ENCODE measurements at places on chromosomes 5 and 9. TPM values are rescaled to one million over a fixed set of nuclear protein-coding genes. Genes with fewer than 3 reads are reported as not detected.

- DNase-seq: no peak
Observed at GRCh38 chr5:128844354-128844923, 120.8 kb upstream of the SLC27A6 start.

DNA sequence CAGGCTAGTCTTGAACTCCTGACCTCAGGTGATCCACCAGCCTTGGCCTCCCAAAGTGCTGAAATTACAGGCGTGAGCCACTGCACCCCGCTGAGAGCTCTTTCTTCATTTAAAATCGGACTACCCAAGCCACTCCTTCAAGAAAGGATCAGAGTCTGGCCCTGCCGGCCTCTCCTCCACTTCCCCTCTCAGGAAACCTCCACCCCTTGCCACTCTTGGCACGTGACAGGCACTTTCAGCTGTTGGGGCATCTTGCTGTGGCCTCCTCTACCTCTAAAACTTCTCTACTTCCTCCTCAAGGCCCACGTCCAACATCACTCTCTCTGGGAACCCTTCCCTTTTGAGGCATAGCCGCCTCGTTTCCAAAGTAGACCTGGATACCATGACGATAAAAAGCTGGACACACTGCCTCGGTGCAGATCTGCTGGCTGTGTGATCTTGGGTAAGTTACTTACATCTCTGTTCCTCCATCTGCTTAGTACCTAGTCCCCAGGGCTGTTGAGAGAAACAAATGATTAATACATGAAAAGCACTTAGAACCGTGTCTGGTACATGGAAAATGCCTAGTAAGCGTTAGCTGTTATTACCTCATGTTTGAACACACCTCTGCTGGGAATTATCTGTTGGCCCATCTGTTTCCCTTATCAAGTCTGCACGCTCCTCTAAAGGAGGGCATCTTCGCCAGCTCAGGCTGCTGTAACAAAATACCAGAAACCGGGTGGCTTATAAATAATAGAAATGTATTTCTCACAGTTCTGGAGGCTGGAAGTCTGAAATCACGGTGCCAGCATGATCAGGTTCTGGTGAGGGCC, 55.3 kb downstream of the SMIM23 start:
- DNase-seq: no peak

DNA sequence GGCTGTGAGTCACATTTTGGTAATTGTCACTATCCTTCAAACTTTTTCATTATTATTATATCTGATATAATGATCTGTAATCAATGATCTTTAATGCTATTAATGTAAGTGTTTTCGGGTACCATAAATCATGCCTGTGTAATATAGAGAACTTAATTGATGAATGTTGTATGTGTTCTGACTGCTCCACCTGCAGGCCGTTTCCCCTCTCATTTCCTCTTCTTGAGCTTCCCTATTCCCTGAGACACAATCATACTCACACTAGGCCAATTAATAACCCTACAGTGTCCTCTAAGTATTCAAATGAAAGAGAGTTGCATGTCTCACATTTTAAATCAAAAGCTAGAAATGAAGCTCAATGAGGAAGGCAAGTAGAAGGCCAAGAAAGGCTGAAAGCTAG, 420.9 kb upstream of the SGCD start:
- no peak for DNase-seq

GRCh38 chr5:7925961-7926695, 57.2 kb downstream of the MTRR start:
- no peak for DNase-seq

GRCh38 chr5:14915291-14915952, 43.8 kb upstream of the ANKH start:
- DNase-seq: no peak

DNA sequence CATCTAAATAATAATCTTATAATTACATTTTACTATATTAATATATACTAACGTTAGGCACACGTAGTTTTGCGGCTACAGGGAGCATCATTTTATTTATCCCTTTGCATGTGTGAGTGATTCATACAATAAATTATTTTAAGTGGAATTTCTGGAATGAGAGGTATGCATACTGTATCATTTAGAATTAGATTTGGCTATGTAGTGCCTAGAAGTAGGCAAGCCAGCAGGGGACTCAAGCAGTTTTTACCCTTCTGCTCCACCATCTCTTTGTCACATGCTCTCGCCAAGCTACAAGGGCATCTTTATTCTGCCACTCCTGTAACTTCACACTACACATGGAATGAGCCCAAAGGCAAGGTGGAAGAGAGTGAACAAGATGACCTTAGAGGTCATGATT, 60.8 kb downstream of the MEGF10 start:
- DNase-seq: no peak

DNA sequence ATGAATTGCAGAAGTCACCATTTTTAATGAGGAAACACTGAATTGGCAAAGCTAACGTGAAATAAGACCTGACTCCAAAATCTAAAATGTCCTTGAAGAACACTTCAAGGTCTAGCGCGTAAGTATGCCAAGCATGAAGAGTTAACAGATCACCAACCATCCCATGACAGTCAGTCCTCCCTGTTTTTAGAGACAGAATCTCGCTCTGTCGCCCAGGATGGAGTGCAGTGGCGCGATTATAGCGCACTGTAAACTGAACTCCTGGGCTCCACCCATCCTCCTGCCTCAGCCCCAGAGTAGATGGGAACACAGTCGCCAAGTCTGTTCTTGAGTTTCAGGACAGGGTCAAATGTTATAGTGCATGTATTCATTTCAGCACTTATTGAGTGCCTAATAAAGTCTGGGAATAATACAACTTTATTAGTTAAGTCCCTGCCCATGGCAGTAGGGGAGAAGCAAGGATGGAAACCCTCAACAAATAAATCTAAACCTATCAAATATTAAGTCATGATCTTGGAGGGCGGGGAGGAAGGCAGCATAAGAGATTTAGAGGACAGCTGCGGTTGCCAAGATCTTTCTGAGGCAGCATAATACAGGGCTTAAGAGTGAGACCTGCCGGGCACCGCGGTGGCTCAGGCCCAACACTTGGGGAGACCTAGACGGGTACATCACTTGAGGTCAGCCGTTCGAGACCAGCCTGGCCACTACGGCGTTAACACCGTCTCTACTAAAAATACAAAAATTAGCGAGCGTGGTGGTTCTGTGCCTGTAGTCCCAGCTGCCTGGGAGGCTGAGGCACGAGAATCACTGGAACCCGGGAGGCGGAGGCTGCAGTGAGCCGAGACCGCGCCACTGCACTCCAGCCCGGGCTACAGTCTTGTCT, 1.1 kb downstream of the ATPSCKMT start:
- peak; percentile 34 for DNase-seq

DNA sequence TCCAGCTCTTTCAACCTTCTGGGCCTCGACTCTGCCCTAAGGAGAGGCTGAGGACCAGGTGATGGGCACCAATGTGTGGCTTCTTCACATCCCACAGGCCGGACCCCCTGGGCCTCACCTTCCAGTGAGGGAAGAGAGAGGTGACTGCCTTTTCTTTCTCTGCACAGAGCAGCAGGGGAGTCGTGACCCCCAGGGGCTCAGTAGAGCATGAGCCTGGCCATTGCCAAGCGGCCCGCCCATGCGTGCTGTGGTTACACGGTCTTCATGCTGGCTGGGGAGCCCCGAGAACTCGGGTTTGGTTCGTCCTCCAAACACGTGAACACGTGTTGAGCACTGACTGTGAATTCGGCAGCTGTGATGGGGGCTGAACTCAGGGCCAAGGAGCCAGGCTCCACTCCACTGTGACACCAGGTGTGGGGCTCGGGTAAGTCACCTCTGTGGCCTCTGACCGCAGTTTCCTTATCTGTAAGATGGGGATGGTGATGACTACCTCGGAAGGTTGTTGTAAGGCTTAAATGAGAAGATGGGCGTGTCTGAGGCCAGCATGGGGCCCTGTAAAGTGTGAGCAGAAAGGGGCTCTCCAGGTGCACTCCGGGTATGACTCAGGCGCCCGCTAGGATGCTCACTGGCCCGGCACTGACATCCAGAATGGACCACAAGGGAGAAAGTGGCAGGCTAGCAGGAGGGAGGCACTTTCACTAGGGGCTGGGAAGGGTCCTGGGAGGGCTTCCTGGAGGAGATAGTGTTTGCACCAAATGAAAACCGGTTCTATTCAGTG, 13.4 kb upstream of the GRHPR start:
- no peak for DNase-seq

GRCh38 chr5:60101573-60101972, 208.0 kb upstream of the PDE4D start:
- DNase-seq: no peak

- DNase-seq: no peak
Observed at GRCh38 chr5:124648902-124649467, 97.5 kb downstream of the ZNF608 start.

- peak; percentile 63 for DNase-seq
Observed at GRCh38 chr9:127557998-127558546, 54.0 kb upstream of the STXBP1 start.

- no peak for DNase-seq
Observed at GRCh38 chr5:6868171-6868570, 154.9 kb downstream of the TENT4A start.

GRCh38 chr9:133558191-133559126, 24.0 kb downstream of the ADAMTSL2 start:
- no peak for DNase-seq

GRCh38 chr5:157562111-157562581, 13.4 kb downstream of the ADAM19 start:
- DNase-seq: no peak

GRCh38 chr9:126378761-126379160, 52.1 kb downstream of the MVB12B start:
- no peak for DNase-seq

GRCh38 chr5:65774346-65774745, 52.3 kb downstream of the NLN start:
- DNase-seq: no peak

DNA sequence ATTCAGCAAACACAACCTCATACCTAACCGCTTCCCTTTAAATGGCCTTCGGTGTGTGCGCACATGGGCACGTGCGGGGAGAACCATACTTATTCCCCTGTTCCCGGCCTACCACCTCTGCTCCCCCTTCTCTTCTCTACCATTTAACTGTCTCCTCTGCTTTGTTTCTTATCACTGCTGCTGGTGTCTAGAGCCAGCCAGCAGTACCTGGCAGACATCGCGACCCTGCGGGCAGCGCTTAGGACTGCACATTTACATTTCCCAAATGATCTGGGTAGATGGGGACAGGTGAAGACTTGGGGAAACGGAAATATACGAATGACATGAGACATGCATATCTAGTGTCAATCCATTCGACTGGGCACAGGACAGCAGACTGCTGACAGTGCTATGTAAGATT, 56.6 kb downstream of the PSMB7 start:
- DNase-seq: no peak

DNA sequence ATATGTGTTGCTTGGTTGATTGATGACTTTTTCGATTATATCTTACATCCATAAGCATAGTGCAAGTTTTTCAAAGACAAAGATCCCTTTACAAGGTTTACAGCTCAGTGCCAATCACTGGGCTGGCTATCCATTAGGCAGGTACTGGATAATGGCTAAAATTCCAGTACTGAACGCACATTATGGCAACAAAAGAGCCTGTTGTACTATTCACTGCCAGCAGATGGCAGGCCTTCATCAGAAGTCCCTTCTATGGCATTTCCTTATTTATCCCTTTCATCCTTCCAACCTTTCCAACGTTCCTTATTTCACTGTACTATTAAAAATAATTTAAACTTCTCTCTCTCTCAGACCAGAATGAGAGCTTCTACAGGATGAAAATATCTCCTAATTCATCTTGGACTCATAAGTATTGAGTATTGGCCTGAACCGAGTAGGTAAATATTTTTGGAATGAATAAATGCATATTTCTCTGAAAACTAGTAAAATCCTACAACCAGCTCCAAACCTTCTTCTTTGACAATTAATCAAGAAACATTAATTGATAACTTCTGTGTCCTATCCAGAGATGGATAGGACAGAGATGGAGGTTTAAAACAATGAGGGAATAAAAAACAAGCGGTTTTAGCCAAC, 6.7 kb upstream of the WNT8A start:
- DNase-seq: peak; percentile 63

- no peak for DNase-seq
Observed at GRCh38 chr9:124041817-124042116, 30.2 kb downstream of the LHX2 start.

DNA sequence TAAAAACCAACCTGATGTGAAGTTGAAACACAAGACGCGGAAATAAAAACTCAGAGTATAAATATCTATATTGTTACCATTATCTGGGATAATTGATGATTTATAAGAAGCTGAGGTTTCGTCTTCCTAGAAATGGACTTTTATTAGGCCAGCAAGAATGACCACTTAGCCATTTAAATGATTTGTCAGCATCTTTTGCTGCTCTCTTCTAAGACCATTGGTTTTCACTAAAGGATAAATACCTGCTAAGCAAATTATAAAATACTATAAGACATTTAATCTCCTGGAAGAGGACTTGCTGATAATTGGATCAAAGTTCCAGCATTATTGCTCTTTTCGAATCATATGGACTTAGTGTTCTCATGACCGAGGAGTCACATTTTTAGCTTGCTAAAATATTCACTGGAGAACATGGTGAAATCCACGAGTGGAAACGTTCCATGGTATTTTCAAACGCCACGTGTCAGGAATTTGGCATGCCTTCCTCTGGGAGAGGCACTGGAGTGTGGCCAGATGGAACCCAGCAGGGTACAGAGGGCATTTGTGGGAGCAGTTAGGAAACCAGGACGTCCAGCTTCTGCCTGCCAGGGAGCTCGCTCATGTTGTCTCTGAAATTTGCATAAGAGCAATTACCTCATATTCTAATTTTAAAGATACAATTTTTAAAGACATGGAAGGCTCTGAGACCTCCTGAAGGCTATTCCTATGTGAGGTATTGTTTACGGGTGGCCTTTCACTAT, 43.1 kb downstream of the TNFAIP8 start:
- DNase-seq: no peak

GRCh38 chr5:147036691-147037245, 158.2 kb upstream of the PPP2R2B start:
- DNase-seq: no peak

- no peak for DNase-seq
Observed at GRCh38 chr9:82024908-82025307, 36.3 kb downstream of the SPATA31D1 start.

FOXI1 gene
- not detected for polyA plus RNA-seq

PIP5KL1 gene
- 0.35 TPM for polyA plus RNA-seq

IL9 gene
- not detected for polyA plus RNA-seq

LCN2 gene
- polyA plus RNA-seq: not detected

SLC45A2 gene
- not detected for polyA plus RNA-seq

PIGO gene
- 13.1 TPM for polyA plus RNA-seq

FOXD4L6 gene
- polyA plus RNA-seq: not detected

OMD gene
- polyA plus RNA-seq: 29.5 TPM

TBC1D9B gene
- polyA plus RNA-seq: 66.2 TPM

All from ovary (tissue), 10 donors.